ENCODE measurements at places on chromosomes 7 and 10.

- peaks cover 5% of the 10 kb centered on the region for H3K36me3 ChIP-seq
- no peaks in the 10 kb centered on the region for H3K27me3 ChIP-seq
- H3K4me1 ChIP-seq, result peaks cover 23% of the 10 kb centered on the region
- no peak overlapping the region for H3K27ac ChIP-seq
Measured at GRCh38 chr10:118563373-118563890, 32.0 kb downstream of the PRLHR start.

DNA sequence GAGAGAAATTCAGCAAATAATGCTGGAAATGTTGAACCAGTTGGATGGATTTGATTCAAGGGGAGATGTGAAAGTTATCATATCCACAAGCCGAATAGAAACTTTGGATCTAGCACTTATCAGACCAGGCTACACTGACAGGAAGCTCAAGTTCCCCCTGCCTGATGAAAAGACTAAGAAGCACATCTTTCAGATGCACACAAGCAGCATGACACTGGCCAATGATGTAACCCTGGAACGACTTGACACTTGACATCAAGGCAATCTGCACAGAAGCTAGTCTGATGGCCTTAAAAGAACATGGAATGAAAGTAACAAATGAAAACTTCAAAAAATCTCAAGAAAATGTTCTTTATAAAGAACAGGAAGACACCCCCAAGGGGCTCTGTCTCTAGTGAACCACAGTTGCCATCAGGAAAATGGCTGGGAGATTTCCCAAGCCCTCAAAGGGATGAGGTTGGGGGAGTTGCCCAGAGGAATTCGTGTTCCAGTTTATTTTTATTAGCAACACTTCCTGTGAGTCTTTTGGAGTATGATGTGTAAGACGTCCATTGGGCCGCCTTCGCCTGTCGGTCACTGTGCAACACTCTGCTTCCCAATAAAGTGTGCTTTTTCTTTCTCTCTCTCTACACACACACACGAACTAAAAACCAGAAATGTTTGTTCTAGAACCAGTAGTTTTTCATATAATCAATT, 200.0 kb downstream of the HIBADH start:
- H3K4me3 ChIP-seq, result no peak overlapping the region
- no peak for DNase-seq
- no peaks in the 10 kb centered on the region for H3K36me3 ChIP-seq

- no peak for DNase-seq
- H3K36me3 ChIP-seq, result no peaks in the 10 kb centered on the region
- peaks cover 46% of the 10 kb centered on the region for H3K4me1 ChIP-seq
Measured at GRCh38 chr7:133053321-133053891, 28.5 kb downstream of the CHCHD3 start.

DNA sequence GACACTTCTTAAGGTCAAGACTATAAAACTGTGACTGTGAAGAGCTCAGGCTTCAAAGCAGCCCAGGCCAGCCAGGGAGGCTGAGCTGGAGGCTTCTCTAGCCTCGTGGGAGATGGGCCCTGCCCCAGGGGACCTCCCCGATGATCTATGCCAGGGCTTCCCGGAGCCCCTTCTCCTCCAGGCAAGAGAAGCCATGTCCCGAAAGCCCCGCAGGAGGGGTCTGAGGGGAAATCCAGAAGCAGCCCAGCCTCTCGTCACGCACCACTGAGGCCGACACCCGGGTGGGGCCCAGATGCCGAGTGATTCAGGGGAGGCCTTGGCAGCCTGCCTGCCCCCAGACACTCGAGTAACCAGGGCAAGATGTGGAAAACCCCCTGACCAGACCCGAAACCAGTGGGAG, 63.7 kb downstream of the PROSER2 start:
- no peaks in the 10 kb centered on the region for H3K4me1 ChIP-seq
- H3K27me3 ChIP-seq, result no peaks in the 10 kb centered on the region
- H3K27ac ChIP-seq, result no peak overlapping the region
- no peaks in the 10 kb centered on the region for H3K36me3 ChIP-seq
- H3K4me3 ChIP-seq, result no peak overlapping the region
- DNase-seq, result no peak

DNA sequence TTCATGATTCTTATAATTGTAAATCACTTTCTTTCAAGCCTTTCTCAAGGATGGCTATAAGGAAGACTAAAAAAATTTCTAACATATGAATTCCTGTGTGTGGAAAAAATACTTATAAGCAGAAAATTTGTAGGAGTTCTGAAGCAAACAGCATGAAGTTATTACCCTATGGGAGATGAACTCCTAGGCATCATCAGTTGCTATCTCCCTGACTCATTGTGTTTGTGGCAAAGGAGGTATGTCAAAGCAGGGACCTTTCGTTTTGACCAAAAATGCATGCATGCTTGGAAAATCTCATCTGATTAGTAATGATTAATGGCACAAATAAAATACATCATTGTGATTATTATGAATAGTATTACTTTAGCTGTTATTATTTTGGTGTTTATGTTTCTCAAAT, 59.4 kb downstream of the CALCR start:
- no peak overlapping the region for H3K4me3 ChIP-seq
- H3K27me3 ChIP-seq, result no peaks in the 10 kb centered on the region
- H3K27ac ChIP-seq, result no peak overlapping the region
- no peak for DNase-seq
- H3K36me3 ChIP-seq, result no peaks in the 10 kb centered on the region
